Glutamatergic neuron (in vitro differentiated cells): ENCODE measurements at places on chromosomes 2 and 18. TPM values are rescaled to one million over a fixed set of nuclear protein-coding genes. Genes with fewer than 3 reads are reported as not detected.

- no peaks in the 10 kb centered on the region for H3K27me3 ChIP-seq
- no peak for DNase-seq
Observed at GRCh38 chr2:37471994-37472393, 127.6 kb downstream of the QPCT start.

CYP27A1 gene
- 0.98 TPM for total RNA-seq

GRCh38 chr2:41137031-41137430 lies 685.1 kb upstream of the SLC8A1 start:
- H3K4me1 ChIP-seq: no peaks in the 10 kb centered on the region
- no peak overlapping the region for H3K4me3 ChIP-seq
- H3K27me3 ChIP-seq: no peaks in the 10 kb centered on the region
- H3K27ac ChIP-seq: no peak overlapping the region

CLIP4 gene
- 3.3 TPM for total RNA-seq

SLC38A11 gene
- not detected for total RNA-seq

GKN2 gene
- not detected for total RNA-seq
